Activated gamma-delta T cell treated with Interleukin-2 at 50 U/mL for 16 hours (primary cell): ENCODE measurements at places on chromosomes 5 and 9.

- no peak for DNase-seq
Observed at GRCh38 chr5:150771034-150771795, 7.3 kb upstream of the SMIM3 start.

GRCh38 chr5:21654-22233 lies 70.2 kb upstream of the PLEKHG4B start:
- DNase-seq = no peak

DNA sequence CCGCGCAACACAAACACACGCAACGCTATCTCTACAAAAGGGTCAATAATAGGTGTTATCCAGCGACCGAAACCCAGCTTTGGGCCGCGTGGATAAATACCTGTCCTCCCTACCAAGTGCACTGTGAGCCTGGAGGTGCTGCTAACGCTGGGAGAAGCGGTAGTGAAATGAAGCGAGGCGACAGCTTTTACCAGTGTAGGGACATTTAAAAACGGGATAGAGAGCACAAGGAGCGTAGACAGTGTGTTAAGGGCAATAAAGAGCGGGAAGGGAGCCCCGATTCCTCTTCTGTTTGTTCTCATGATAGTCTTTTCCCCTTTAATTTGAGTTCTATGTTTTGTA lies 421 bp upstream of the DEPDC1B start:
- peak; percentile 6 for DNase-seq

- DNase-seq = no peak
Observed at GRCh38 chr5:39148983-39149534, 70.3 kb downstream of the FYB1 start.
